ENCODE measurements at places on chromosomes 6 and 20.

DNA sequence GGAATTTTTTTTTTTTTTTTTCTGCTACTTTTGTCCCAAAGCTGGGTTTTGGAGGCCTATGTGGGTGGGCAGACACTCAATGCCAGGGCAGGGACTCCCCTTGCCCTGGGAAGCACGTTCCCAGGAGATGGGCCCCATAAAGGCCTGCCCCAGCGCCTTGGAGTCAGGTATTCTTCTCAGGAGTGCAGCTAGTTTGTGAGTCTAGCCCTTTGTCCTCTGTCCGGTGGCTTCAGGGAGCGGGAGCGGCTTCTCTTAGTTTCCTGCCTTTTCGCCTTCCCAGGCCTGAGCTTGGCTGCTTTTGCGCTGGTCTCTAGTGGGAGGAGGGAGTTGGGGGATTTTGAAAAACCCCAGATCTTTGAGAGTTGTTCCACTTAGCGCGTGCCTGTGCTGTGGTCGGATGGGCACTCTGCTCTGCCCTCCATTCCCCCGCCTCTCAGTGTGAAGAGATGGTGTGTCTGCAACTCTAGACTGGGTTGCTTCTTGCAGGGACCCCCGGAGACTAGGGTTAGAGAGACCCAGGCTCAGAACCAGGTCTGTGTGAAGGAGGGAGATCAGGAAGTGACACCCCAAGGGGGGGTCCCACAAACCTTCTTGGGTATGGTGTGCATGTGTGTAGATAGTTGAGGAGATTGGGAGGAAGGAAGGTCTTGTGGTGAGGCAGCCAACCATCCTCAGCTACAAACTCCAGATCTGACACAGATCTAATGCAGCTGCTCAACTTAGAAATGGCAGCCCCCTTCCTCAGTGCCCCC is 1.3 kb downstream of the PLCG1 start:
- DNase-seq, result no peak

- no peak for DNase-seq
These were observed 191.2 kb downstream of the ZNF217 start for GRCh38 chr20:53402233-53403005.

- DNase-seq, result no peak
These were observed 15.2 kb upstream of the SDHAF4 start for GRCh38 chr6:70551566-70551965.

DNA sequence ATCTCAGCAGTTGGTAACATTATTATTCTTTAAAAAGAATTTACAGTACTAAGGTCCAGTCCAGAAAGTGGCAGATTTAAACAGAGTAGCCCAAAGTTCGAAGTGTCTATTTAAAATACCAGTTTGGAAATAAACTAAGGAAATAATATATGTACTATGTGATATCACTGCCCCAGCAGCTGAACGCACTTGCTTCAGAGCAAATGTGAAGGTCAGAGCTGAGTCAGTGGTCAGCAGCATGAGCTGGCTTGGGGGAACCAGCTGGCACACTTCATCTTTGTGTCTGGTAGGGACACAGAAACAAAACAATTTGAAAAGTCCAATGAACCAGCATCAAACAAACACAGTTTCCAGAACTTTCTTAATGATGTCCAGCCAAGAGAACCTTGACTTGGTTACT is 15.4 kb downstream of the TMEM14B start:
- DNase-seq, result no peak

GRCh38 chr6:112429226-112429625 is 82.1 kb downstream of the RFPL4B start:
- DNase-seq, result no peak

DNA sequence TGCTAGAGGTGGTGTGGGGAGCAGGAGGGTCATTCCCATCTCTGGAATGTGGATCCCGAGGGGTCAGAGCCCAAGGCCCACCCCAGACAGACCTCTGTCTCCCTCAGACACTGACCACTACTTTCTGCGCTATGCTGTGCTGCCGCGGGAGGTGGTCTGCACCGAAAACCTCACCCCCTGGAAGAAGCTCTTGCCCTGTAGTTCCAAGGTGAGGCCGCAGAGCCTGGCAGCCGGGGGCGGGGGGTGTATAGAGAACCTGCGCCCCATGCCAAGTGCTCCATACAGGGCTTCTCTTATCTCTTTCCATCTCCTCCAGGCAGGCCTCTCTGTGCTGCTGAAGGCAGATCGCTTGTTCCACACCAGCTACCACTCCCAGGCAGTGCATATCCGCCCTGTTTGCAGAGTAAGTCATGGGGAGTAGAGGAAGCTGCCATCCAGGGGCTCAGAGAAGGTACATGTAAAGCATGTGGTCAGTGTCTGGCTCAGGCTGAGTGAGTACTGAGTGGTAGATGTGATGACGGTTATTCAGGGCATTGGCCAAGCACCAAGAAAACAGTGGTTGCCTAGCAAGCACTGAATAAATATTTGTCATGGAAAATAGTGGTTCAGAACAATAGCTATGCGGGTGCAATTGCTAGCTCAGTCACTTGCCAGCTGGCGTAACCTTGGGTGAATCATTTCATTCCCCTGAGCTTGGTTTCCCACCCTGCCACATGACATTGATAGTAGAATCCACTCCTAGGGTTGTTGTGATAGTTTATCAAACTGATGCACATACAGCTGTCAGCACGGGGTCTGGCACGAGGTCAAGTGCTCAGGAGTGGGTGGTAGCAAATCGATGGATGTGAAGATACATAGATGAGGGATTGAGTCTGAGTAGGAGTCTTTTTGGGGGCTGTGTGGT is 3.5 kb downstream of the PIGT start:
- DNase-seq, result no peak

DNA sequence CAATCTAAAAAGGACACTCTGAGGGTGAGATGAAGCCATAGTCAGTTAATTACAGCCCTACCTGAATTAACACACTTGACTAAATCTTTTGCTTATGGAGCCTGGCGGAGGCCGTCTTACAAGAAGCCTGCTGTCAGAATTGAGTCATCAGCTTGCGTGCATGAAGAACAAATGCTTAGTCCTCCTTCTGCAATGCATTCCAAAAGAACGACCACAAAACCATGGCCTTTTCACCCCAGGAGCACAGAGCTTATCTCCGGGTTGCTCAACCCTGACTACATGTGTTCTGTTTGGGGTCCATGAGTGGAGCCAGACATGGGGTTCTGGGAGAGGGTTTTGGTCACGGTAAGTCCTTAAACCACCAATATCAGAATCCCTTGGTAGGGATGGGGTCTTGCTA is 318.1 kb downstream of the CLIC5 start:
- DNase-seq, result no peak

Measured in cortex of kidney (tissue), 1 donor.